ENCODE measurements at places on chromosomes 6 and 20.
A peak's percentile ranks its signal among the peaks of the same experiment; 100 is the strongest.

- DNase-seq, result no peak
These were observed 18.5 kb downstream of the CHD6 start for GRCh38 chr20:41599699-41600104.

DNA sequence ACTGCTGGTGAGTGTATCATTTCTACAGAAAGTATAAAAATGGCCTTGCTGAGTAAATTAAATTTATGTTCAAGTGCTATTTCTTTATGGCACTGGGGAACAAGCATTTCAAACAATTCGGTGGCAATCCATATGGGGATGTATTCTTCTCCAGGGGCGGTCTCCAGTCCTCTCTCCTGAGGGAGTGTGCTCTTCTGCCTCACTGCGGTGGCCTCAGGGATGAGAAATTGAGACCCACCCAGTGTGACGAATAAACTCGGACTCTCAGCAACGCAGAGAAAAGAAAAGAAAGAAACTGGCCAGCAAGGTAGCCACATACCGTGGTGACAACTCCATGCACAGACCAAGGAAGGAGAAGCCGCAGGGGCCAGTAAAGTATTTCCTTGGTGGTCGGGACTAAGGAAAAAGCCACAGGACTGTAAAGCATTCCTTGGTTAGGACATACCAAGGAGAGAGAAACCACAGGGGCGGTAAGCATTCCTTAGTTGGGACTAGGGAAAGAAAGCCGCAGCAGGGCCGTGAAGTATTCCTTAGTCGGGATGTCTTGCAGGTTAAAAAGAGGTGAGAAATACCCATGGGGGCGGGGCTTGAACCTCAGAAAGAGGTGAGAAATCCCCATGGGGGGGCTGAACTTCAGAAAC, 13.6 kb upstream of the GOPC start:
- DNase-seq, result no peak

- DNase-seq, result no peak
These were observed 30.5 kb upstream of the HFE start for GRCh38 chr6:26056583-26057350.

DNA sequence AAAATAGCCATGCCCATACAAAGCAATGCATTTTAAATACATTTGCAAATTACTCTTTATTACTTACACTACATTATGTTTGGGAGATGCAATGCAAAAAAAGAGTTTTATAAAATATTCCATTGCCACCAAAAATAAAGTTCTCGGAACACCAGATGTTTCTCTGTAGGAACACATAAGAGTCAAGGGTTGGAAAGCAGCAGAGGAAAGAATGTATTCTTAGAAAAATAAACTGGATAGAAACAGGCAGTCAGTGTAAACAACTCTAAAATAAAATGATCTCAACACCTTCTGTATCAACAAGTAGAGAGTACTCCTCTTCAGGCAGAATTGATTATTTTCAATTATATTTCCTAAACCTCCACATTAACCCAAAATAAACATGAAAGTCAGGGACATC, 28.1 kb downstream of the KIF13A start:
- DNase-seq, result no peak

DNA sequence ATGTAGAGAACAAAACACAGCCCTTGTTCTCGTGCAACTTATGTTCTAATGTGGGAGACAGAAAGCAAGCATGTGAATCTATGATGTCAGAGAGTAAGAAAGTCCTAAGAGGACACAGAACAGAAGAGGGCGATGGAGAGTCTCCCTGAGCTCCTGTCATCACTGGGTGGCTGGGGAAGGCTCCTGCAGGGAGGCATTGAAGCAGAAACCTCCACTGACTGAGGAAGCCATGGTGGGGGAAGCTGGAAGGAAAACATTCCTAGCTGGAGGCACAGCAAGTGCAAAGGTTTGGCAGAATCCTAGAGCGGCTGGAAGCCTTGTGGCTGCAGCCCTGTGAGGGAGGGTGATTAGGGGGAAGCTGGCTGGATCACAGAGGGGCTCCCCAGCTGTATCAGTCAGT, 248.0 kb downstream of the CDH26 start:
- no peak for DNase-seq

GRCh38 chr6:85436411-85436810, 13.5 kb upstream of the NT5E start:
- DNase-seq, result no peak

- DNase-seq, result no peak
These were observed 268.2 kb downstream of the SAMD5 start for GRCh38 chr6:147776631-147777213.

DNA sequence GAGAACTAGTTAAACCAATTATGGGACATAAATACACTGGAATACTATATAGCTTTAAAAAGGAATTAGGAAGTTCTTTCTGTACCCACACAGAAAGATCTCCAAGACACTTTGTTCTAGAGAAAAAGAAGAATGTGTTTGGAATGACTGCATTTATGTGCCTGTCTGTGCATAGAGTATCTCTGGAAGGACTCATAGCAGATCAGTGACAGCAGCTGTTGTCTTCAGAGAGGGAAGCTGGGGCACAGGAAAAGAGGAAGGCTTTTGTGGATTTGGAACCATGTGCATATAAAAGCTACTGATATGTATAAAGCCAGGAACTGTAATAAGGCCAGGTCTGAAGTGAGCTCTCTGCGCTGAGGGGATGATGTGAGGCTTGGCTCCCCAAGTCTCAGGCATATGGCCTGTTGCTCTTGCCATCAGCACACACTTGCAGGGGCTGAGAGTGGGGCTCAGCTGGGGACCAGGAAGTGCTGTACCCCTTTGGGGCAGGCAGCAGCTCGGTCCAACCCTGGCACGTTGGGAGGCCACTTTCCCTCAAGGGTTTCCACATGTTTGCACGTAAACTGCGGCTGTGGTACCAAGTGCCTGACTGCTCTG, 31.8 kb upstream of the CCDC167 start:
- DNase-seq, result no peak

- DNase-seq, result peak; percentile 27
These were observed 15.0 kb downstream of the ZNF217 start for GRCh38 chr20:53578492-53579222.

- no peak for DNase-seq
These were observed 4.0 kb upstream of the FRMD1 start for GRCh38 chr6:168082860-168083513.

- no peak for DNase-seq
These were observed 19.7 kb downstream of the PPIL6 start for GRCh38 chr6:109420751-109421150.

- DNase-seq, result no peak
These were observed 539 bp upstream of the BHLHE23 start for GRCh38 chr20:63007360-63007645.

- no peak for DNase-seq
These were observed 42.2 kb downstream of the ADAT2 start for GRCh38 chr6:143408151-143408786.

GRCh38 chr6:101539510-101540245, 146.2 kb downstream of the GRIK2 start:
- DNase-seq, result no peak

DNA sequence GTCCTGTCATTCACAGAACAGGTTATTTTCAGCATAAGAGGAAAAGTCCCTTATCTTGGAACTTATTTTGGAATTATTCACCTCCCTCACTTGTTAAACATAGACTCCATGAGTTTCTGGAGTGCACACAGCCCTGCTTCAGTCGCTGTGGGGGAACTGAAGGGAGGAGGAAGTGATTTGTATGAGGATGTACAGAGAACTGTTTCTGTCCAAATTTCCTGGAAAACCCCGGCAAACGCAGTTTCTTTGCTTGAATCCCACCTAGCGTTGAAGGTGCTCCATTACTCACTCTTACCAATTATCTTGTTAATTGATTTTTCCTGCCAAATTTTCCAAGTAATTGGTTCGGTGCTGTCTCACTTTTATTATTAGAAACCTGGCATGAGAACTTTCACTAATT, 78.0 kb upstream of the AGPAT4 start:
- DNase-seq, result no peak

DNA sequence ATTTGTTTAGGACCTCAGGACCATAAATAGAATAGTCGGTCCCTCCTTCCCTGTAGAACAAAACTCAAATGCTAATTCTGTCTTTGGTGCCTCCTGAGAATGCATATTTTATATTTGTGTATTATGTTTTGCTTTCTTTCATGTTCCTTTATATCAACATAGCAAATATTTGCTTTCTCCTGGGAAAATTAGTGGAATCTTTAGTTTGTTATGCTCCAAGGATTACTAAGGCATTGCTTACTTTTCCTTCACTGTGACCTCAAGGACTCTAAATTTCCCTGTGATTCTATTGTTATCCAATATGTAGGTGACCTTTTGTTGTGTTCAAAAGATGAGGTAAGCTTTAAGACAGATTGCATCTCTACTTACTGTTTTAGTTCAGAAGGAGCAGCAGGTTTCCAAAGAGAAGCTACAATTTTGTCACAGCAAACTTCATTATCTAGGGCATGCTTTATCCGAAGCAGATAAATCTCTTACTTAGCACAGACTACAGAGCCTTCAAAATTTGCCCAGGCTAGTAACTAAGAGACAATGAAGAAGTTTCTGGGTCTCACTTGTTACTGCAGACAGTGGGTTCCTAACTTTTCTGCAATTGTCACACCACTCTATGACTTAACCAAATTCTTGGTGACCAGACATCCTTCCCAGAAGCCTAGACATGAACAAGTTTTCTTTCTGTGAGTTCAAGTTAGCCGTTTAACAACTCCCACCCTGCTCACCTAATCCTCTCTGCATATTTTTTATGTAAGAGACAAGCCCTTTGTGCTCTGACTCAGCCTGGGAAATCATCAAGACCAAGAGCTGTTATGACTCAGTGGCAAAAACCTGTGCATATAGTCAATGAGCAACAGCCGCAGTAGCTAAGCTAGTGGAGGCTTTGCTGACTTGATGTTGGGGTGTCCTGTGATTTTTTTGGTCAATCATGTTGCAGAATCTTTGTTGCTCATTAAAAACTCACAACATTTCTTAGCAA, 378.8 kb downstream of the QKI start:
- no peak for DNase-seq

GRCh38 chr6:101689695-101690094, 296.2 kb downstream of the GRIK2 start:
- DNase-seq, result no peak

GRCh38 chr20:23217023-23217422, 130.9 kb upstream of the CD93 start:
- DNase-seq, result no peak

DNA sequence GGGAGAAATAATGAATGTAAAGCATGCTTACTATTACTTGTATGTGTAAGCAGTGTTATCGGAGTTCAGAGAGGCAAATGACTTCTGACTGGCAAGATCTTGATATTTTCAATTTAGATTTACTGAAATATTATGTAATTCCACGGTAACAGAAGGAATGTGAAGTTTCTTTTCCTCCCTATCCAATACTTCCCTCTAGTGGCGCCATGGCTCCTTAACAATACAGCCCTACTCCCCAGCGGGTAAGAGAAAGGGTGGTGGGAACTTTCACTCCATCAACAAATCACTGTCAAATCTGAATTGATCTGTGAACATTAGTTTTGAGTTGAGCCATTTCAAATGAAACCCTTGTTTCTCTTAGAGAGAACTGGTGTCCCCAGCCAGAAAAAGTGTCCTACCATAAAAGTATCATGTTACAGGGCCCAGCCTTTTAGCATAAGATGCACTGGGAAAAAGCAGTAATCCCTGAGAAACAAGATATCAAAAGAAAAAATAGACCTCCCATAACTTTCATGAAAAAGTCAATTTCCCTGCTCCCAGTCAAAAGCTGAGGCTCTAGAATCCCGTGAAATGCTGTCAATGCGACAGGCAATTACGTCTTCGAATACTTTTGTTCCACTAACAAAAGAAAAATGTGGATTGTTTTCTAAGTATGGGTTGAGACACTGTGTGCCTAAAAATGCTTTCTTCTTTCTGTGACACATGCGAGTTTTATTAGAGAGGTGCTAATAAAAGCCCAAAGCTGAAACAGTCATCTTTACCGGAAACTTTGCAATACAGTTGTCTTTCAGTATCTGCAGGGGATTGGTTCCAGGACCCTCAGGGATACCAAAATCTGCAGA, 12.9 kb downstream of the COX7A2 start:
- no peak for DNase-seq

DNA sequence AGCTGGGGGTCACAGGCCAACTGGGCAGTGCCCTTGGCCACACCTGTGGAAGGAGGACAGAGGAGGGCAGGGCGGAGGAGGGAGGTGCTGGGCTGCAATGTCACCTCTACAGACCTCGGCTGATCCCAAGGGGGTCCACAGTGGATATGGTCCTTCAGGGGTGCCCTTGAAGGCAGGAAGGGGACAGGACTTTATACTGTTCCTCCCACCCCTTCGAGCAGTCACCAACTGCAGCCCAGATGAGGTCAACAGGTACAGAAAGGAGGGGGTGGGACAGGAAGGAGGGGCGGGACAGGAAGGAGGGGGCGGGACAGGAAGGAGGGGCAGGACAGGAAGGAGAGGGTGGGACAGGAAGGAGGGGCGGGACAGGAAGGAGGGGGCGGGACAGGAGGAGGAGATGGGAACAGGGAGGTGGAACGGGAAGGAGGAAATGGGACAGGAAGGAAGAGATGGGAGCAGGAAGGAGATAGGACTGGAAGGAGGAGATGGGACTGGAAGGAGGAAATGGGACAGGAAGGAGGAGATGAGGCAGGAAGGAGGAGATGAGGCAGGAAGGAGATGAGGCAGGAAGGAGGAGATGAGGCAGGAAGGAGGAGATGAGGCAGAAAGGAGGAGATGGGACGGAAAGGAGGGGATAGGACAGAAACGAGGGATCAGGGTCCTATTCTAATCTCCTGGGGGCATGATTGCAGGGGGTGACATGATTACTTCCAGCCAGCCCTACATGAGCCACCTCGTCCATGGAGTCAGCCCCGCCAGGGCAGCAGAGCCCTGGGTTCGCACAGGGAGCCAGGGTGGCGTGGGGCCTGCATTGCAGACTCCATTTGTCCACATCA, 19.4 kb upstream of the MRGBP start:
- DNase-seq, result no peak

- no peak for DNase-seq
These were observed 64.7 kb downstream of the RFX6 start for GRCh38 chr6:116941727-116942126.

DNA sequence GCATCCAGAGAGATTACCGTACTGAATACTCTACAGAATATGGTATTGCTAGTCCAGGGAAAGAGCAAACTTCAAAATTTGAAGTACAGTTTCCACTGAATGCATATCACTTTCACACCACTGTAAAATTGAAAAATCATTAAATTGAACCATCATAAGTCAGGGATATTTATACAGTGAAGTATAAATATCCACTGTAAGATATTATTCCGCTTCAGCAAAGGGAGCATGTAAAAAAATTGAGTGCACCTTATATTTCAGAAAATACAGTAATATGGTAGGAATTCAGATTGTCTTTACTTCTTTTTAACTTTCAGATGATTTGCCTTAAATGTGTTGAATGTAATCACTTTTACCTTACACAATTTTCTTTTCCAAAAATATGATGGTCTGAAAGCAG, 60.9 kb upstream of the TXNDC5 start:
- DNase-seq, result no peak

DNA sequence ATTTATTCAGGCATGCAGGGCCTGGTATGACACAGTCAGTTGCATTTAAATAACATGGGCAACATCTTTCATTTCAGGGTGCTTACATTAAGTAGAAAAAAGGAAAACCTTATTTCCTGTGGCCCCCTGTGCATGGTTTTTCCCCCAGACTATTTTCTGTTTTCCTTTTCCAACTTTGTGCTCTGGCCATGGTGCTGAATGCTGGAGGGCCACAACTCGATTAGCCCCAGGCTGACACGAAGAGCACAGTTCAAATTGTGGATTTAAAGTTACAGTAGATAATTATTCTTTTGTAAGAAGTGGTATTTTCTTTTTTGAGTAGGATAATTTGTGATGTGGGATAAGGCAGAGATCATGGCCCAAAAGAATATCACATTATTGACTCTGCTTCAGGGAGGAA, 332.0 kb downstream of the HAO1 start:
- no peak for DNase-seq
